ENCODE measurements at places on chromosomes 3 and 15.

DNA sequence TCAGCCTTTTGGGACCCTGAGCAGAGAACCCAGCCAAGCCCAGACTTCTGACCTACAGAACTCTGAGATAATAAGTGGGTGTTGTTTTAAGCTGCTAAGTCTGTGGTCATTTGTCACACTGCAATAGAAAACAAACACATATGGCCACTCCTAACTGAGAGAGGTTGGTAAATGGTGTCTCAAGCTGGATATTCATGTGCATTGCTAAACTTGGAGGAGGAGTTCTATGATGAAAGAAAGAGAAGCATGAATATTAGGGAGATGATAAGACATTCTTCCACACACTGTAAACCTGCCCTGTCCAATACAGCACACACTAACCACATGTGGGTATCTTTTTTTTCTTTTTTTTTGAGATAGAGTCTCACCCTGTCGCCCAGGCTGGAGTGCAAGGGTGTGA is 27.8 kb upstream of the UBL7 start:
- H3K36me3 ChIP-seq, result no peaks in the 10 kb centered on the region
- no peaks in the 10 kb centered on the region for H3K4me1 ChIP-seq
- no peak for DNase-seq
- no peaks in the 10 kb centered on the region for H3K27me3 ChIP-seq

GRCh38 chr3:40631341-40631995 is 106.7 kb downstream of the ZNF621 start:
- no peak overlapping the region for H3K27ac ChIP-seq
- no peak for DNase-seq
- no peak overlapping the region for H3K4me3 ChIP-seq
- H3K36me3 ChIP-seq, result peaks cover 11% of the 10 kb centered on the region
- H3K27me3 ChIP-seq, result peaks cover 2% of the 10 kb centered on the region
- peaks cover 10% of the 10 kb centered on the region for H3K4me1 ChIP-seq

- H3K27me3 ChIP-seq, result no peaks in the 10 kb centered on the region
- H3K4me3 ChIP-seq, result no peak overlapping the region
- H3K27ac ChIP-seq, result no peak overlapping the region
- no peak for DNase-seq
Observed at GRCh38 chr3:123778525-123778924, 105.6 kb downstream of the MYLK start.

DNA sequence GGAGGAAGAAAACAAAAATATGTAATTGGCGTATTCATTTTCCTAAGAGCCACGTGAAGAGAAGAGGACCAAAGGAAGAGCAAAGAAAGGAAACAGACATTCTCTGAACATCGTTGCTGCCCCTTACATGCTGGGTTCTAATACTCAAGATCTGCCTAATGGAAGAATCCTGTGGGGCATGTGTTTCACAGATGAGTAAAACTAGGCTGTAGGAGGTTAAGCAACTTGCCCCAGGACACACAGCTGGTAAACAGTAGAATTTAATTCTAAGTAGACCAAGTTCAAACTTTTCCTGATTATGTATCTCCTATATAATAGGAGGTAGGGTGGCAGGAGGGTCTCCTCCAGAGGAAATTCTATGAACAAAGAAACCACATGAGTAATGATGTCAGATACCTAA is 106.1 kb upstream of the TNFAIP8L3 start:
- peaks cover 7% of the 10 kb centered on the region for H3K27me3 ChIP-seq
- no peak for DNase-seq
- no peaks in the 10 kb centered on the region for H3K36me3 ChIP-seq
- no peak overlapping the region for H3K4me3 ChIP-seq
- no peak overlapping the region for H3K27ac ChIP-seq

- H3K36me3 ChIP-seq, result no peaks in the 10 kb centered on the region
- H3K4me3 ChIP-seq, result peak overlapping the region; percentile 43
- peaks cover 56% of the 10 kb centered on the region for H3K4me1 ChIP-seq
- peak overlapping the region; percentile 95 for H3K27ac ChIP-seq
- H3K27me3 ChIP-seq, result no peaks in the 10 kb centered on the region
- no peak for DNase-seq
Observed at GRCh38 chr3:125129512-125129997, 73.8 kb upstream of the HEG1 start.

DNA sequence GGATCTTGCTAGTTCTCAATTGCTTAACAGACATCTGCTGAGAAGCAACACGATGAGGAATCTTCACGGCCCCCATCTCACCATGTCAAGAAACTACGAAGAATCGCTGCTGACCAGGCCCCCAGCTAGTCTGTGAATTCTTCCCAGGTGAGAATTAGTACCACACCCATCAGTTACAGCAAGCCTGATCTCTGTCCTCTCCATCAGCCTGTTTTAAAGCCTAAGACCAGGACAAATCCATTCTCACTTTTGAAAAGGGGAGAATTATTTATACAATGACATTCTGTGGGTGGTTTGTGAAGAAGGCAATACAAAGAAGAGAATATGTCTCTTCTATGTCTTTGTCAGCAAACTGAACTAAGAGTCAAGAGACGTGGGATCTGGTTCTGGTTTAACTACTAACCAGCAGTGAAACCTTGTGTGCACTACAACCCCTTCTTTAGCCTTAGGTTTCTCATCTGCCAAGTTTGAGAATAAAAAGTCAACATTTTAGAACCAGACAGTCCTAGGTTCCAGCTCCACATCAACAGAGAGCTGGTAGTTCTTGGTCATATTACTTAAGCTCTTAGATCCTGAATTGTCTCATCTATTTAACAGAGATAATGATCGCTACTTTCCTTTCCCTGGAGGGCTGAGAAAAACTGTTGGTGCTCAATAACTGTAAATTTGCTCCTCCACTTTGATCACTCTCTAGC is 160.4 kb upstream of the RORA start:
- H3K4me1 ChIP-seq, result no peaks in the 10 kb centered on the region
- H3K27me3 ChIP-seq, result peaks cover 10% of the 10 kb centered on the region
- H3K36me3 ChIP-seq, result no peaks in the 10 kb centered on the region

- no peaks in the 10 kb centered on the region for H3K4me1 ChIP-seq
- DNase-seq, result no peak
- peaks cover 2% of the 10 kb centered on the region for H3K36me3 ChIP-seq
- H3K27ac ChIP-seq, result no peak overlapping the region
- peaks cover 25% of the 10 kb centered on the region for H3K27me3 ChIP-seq
- no peak overlapping the region for H3K4me3 ChIP-seq
Observed at GRCh38 chr15:50192926-50193620, 11.1 kb downstream of the SLC27A2 start.

DNA sequence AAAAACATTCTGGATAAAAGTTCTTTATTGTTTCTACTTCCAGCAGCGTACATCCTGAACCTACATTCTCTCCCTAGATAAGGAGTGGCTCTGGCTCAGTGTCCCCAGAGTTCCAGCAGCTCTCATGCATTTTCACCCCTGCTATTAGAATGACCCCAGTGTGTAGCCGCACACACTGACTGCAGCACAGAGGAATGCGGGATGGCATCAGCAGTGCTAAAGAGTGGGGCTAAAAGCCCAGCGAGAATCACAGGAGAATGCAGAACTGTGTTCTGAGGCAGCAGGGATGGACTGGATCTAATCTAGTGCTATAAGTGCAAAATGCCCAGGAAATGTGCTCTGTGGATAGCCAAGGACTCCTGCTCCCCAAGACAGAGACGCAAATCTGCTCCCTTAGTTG is 66.4 kb upstream of the TJP1 start:
- H3K4me1 ChIP-seq, result peaks cover 28% of the 10 kb centered on the region
- H3K27ac ChIP-seq, result peak overlapping the region; percentile 84
- peaks cover 2% of the 10 kb centered on the region for H3K36me3 ChIP-seq
- no peak for DNase-seq
- no peak overlapping the region for H3K4me3 ChIP-seq
- no peaks in the 10 kb centered on the region for H3K27me3 ChIP-seq

DNA sequence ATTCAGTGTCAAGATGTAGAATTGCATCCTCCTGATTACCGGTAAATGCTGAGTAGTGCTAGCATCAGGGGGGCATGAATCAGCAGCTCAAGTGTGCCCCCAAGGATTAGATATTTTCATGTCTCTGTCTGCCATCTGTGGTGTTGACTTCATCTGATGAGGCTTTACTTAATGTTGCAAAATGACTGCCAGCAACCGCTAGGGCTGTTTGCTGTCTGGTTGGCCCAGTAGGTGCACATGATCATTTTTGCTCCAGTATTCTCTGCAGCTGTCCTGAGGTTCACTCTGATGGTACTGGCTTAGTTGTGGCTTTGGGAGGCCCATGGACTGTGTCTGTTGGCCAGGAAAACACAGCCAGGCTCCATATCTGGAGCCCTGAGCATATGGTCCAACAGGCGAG is 316.4 kb downstream of the SOX2 start:
- peaks cover 7% of the 10 kb centered on the region for H3K4me1 ChIP-seq
- H3K36me3 ChIP-seq, result no peaks in the 10 kb centered on the region
- no peak for DNase-seq
- H3K4me3 ChIP-seq, result no peak overlapping the region
- H3K27ac ChIP-seq, result no peak overlapping the region
- peaks cover 2% of the 10 kb centered on the region for H3K27me3 ChIP-seq

- no peak overlapping the region for H3K27ac ChIP-seq
- H3K4me3 ChIP-seq, result no peak overlapping the region
Observed at GRCh38 chr3:155352900-155353490, 59.5 kb upstream of the STRIT1 start.

DNA sequence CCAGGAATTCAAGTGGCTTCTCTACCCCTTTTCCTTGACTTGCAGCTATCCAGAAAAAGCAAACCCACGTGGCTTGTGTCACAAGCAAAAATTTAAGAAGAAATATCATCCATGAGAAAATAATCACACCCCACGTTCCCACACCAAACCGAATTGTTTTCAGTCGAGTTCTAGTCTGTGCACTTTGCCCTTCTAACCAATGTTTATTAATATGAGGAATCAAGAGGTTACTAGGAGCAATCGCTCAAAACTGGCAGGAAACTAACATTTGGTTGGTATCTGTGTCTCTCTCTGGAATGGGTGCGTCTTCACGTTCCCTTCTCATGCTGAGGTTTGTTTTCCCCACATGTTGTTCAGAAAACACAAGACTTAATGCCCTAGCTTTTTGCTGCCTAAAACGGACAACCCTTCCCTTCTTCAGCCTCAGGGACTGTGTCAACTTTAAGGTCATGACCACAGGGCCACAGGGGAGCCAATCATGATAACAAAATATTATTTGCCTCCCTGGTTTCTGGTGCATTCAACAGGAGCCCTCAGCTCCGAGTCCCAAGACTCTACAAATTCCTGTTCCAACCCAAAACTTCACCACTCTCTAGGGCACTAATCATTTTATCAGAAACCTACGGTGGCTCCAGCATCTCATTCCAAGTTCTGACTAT is 41.4 kb upstream of the LMCD1 start:
- H3K27ac ChIP-seq, result peak overlapping the region; percentile 90
- no peaks in the 10 kb centered on the region for H3K27me3 ChIP-seq
- H3K4me3 ChIP-seq, result no peak overlapping the region
- DNase-seq, result no peak
- H3K36me3 ChIP-seq, result no peaks in the 10 kb centered on the region

DNA sequence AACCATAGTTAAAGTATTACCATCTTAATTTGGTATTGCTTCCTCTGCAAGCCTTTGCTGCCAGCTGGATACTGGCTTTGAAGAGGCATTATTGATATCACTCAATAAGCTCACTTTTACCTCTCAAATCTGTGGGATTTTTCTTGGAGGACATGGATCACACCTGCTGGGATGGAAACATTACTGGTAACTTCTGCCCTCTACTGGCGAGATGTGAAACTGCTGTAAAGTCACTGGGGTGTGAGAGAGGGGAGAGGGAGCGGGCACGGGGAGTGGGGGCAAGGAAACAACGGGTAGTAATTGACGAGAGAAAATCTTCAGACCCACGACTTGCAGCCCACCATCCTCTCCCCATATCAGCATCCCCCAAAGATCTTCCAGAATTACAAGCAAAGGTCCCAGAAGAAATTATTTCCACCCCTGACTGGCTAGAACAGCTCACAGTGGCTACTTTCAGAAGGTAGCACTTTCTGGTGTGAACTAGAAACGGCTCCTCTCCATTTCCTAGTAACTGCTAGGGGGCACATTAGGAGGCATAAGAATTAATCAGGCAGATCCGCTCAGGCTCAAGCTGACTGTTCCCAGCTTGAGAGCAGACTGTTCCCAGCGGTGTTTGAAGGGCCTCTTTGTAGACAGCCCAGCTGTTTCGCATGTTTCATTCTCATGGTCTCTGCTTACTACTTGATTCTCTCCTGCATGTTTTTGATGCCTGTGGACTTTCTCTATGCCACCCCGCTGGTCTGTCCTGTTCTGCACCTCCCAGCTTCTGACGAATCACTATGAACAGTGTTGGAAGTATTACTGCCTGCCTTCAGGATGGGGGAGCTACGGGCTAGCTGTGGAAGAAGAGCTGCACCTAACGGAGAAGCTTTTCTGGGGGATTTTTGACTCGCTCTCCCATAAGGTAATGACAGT is 230.4 kb upstream of the CHRM5 start:
- DNase-seq, result no peak
- H3K27me3 ChIP-seq, result peaks cover 10% of the 10 kb centered on the region
- H3K27ac ChIP-seq, result no peak overlapping the region
- no peaks in the 10 kb centered on the region for H3K36me3 ChIP-seq

DNA sequence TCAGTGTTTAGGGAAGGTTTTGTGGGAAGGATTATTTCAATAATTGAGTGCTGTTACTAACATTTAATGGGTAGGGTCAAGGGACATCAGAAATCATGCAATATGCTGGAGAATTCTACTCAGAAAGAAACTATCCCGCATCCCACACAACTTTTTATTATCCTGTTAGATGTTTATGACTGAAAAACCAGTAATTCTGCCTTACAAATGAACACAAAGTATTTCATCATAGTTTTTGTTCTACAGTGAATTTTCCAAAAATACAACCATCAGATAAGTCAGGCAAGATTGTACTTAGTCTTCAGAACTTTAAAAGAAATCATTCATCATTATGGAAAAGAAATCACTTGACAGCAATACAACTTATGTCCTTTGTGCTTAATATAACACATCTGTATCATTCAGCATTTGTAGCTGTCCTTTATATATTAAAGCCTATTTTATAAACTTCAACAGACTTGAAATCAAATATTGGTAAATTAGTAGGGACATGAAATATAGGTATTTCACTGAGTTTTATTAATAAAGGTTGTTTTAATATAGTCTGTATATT is 61.9 kb downstream of the TRPM7 start:
- no peak for DNase-seq
- H3K4me3 ChIP-seq, result no peak overlapping the region

DNA sequence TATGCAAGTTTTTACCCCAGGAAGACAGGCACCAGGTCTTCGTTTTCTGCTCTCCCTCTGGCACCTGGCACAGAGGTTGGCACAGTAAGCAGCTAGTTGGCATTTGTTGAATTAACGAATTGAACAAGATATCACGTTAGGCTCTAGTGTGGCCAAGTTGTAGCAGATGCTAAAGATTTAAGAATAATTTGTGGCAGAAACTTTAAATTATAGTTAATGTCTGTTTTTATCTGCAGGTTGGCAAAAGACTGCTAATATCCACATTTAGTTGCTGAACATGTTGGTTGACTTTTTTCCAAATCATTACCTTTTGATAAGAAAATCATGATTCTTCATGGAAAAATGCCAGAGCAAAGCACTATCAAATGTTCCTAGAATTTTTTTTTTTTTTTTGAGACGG is 8.1 kb downstream of the CHRNA5 start:
- no peaks in the 10 kb centered on the region for H3K27me3 ChIP-seq
- DNase-seq, result no peak
- H3K4me3 ChIP-seq, result no peak overlapping the region
- H3K27ac ChIP-seq, result no peak overlapping the region
- H3K36me3 ChIP-seq, result no peaks in the 10 kb centered on the region
- H3K4me1 ChIP-seq, result no peaks in the 10 kb centered on the region
